Cerebellar nuclear complex (tissue), 1 donor: ENCODE measurements at places on chromosomes 3 and 15.

DNA sequence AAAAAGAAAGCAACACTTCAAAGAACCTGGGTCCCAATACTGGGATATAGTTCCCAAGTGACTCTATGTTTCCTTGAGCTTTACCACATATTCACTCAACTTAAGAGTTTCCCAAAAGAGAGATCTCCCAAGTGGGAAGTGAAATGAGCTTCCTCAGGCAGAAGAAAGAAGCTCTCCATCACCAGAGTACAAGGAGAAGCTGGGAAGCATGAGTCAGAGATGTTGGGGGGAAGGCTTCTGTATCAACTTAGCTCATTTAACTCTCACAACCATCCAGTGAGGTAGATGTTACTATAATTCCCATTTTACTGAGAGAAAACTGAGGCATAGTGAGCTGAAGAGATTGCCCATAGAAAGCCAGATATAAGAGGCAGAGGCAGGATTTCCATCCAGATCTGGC lies 47.0 kb upstream of the TRIM42 start:
- DNase-seq, result no peak

GRCh38 chr3:64645243-64645642 lies 42.6 kb downstream of the ADAMTS9 start:
- DNase-seq, result no peak

DNA sequence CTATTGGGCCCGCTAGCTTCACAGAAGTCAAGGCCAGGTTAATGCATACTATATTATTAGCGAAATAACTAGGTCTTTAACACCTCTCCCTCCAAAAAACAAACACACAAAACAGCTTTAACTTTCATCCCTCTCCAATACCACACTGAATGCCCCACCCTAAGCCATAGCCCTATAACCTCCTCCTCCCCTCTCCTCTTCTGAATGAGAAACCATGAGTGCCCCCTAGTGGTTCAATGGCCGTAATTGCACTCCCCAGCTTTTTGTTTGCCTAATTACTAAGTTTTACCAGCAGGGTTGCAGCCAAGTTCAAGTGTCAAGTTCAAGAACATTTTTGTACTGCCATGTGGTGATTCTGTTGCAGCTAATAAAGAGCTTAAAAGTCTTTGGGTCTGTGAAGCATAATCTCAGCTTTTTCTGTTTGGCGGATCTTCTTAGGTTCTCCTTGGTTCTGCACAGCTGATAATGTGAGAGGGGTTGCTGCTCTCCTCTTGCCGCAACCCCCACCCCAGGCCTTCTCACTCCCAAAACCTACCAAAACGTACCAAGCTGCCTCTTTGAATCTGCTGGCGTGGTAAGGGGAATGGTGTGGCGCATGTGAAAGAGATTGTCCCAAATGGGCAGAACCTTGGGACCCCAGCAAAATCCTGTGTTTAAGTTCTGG lies 57.9 kb downstream of the RPL22L1 start:
- no peak for DNase-seq

DNA sequence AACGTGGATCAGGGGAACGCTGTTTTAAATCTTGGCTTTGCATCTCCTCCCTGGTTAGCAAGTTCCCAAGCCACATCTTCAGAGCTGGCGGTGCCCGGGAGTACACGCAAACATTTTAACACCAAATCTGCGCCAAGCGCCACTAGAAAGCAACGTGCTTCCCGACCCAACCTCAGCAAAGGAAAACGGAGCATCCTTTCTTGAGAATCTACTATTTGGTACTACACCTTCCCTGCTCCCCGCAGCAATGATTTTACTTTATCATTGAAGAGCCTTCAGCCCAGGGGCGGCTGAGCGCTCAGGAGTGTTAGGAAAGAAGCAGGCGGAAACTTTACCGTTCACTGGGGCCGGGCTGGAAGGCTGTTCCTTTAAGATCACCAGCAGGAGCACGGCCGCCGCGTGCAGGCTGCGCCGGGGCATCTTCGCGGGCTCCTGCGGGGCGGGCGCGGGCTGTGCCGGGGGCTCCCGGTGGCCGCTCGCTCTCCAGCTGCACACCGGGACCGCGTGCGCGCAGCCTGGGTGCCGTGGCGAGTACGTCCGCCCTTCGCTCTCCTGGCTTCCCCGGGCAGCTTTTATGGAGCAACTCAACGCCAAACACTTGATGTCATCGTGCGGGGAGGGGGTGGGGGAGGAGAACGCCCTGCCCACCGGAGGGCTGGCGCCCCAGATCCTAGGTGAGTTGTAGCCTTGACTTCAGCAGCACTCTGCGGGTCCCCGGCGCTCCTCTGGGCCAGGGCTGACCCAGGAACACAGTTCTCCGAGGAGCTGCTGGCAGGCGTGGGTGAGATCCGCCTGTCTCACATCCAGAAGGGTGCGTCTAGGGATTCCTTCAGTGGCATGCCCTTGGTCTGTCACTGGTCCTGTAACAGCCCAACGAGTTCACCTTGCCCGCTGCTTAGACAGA lies at the start of gene CA12:
CA12 (minus strand) TSS at position 546 of the 904 bp plus-strand sequence; CDS start at position 420, 126 bp downstream.
- DNase-seq, result no peak

DNA sequence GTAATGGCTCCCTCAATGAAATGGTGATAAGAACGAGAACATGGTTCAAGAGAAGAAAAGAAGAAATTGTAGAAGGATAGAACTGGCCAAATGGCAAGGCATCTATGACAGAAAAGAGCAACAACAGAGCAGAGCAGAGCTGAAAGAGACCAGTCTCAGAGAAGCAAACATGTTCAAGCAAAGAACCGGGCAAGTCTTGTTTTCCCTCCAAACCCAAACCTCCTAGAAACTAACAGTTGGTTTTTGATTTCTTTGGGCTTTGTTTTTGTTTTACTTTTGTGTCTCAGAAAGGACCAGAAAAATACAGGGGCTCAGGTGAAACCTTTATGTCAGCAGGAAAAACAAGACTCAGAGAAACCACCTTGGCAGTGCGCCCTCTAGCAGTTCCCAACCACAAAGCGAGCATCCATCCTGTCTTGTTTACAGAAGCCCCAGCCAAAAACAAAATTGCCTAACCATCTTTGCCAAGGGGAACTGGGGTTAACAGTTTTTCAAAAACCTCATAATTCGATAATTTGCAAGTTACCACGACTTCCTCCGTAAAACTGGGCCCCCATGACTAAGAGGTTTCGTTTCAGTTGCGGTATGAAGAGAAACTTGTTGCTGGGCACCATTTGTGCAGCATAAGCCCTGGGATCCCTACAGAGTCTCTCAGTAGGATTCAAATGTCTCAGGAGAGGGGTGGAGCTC lies 159.2 kb upstream of the SLC24A5 start:
- DNase-seq, result no peak

DNA sequence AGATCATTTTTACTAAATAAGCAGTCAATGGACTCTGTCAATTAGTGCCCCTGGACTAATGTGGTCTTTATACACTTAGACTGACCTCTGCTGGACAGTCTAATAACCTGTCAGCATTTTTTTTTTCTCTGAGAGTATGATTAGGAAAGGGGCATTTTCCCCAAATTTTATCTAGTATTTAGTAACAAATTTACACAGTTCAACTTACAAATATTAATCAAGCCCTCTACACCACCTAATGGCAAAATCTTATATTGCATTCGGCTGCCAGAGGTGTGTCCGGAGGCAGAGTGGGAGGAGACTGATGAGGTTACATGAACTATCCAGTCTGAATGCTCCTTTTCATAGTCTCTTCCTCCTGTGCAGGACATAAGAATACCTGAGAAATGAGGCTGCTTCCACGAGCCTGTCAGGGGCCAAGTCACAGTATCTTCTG lies 36.0 kb upstream of the COLQ start:
- DNase-seq, result no peak

- no peak for DNase-seq
Observed at GRCh38 chr3:183212096-183212495, 41.0 kb upstream of the B3GNT5 start.

GRCh38 chr15:36778531-36778930 lies 199.1 kb downstream of the CDIN1 start:
- DNase-seq, result no peak

DNA sequence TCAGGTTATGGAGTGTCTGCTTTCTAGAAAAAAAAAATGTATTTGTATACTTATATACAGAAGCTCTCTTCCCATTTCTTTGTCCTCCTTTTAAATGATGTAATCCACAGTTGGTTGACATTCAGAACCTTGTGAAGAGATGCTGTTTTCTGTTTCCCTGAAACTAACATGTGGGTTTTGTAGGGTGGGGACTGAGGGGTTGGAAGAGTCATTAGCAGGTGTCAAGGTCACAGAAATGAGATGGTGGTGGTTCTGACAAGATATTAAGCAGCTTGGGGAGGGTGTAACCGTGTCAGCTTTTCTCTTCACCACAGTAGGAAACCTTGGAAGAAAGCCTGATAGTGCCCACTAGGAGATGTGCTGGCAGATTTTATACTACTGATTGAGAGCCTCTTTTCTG lies 2.4 kb downstream of the RASA2 start:
- no peak for DNase-seq

GRCh38 chr3:178718995-178719635 lies 182.9 kb downstream of the KCNMB2 start:
- no peak for DNase-seq

DNA sequence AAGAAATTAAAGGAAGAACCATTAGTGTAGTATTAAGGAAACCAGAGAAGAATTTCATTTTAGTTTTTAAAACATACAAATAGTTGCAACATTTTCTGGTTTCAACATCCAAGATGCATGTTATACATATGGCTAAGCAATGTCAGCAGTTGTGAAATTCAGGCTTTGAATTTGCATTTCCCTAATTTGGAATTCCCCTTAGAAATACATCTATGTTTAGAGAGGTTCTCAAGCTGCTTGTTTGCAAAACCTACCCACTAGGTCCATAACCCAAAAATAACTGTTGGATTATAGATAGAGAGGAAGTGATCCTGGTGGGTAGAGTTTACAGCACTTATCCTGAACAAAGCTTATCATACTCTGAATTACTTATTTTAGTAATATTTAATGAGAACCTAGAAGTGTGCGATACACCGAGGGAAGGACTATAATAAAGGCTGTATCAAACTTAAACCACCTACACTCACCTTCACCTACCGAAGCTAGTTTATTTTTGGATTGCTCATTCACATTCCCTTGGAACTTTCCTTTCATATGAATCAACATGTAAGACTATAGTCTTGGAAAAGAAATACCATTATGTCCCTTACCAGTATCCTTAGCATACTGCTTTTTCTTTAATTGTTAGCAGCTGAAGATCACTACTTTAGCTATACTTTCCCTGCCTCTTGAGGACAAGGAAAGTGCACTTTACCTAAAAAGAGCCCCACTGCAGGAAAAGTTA lies 60.6 kb downstream of the CHAC1 start:
- DNase-seq, result no peak

DNA sequence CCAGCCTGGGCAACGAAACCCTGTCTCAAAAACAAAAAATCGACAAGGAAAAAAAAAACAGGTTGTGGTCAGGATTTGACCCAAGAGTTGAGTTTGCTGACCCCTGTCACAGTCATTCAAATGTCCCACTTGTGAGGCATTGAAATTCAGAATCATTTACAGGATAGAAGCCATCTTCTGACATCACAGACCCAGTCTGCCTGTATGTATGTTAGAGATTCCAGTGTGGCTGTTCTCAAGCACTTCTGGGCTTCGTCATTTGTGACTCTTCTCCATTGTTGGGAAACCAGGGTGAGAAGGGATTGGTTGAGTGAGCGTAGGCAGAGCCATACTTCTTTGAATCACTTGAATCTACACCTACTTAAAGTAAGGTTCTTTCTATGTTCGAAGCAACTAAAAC lies 57.1 kb downstream of the LMLN start:
- no peak for DNase-seq

GRCh38 chr3:51704511-51704950 lies 2.3 kb upstream of the GRM2 start:
- no peak for DNase-seq

GRCh38 chr15:22951381-22952280 lies 28.5 kb downstream of the CYFIP1 start:
- DNase-seq, result no peak

DNA sequence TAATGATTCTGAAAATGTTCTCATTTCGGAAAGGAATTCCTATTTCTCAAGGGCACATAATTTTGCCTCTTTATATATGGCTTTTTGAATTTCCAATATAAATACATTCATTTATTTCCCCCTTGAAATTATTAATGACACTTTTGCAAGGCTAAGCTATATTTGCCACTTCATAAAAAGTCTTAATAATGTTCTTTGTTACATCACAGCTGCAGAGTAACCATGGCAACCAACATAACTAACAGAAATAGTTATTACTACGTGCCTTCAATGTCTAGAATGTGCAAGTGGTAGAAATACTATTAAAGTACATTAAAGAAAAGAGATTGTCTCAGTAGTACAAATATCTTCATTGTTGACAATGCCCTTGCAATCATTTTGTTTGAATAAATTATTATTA lies 471.8 kb downstream of the C3orf38 start:
- no peak for DNase-seq

GRCh38 chr3:69200384-69201068 lies 78.1 kb upstream of the LMOD3 start:
- no peak for DNase-seq

DNA sequence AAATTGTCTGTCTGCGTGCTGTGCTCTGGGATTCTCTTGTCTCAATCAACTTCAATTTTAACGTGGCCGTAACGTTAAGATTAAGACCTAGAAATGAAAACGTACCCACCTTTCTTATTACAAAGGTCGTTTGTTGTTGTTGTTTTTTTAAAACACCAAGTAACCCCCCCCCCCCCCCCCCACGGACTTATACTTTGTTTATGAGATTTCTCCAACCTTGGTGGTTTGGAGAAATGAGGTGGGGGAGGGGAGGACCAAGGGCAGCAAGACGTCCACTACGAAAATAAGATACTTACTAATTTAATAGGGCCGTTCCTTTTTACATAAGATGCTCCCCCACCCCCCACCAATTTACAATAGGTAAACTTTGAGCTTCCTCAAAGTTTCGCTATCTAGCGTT lies 244.4 kb upstream of the TOPAZ1 start:
- no peak for DNase-seq

GRCh38 chr15:85009435-85009834 lies 27.8 kb downstream of the PDE8A start:
- no peak for DNase-seq

- DNase-seq, result no peak
Observed at GRCh38 chr3:172151651-172152649, 112.6 kb downstream of the FNDC3B start.

GRCh38 chr15:58604455-58604923 lies 145.0 kb downstream of the ADAM10 start:
- no peak for DNase-seq

DNA sequence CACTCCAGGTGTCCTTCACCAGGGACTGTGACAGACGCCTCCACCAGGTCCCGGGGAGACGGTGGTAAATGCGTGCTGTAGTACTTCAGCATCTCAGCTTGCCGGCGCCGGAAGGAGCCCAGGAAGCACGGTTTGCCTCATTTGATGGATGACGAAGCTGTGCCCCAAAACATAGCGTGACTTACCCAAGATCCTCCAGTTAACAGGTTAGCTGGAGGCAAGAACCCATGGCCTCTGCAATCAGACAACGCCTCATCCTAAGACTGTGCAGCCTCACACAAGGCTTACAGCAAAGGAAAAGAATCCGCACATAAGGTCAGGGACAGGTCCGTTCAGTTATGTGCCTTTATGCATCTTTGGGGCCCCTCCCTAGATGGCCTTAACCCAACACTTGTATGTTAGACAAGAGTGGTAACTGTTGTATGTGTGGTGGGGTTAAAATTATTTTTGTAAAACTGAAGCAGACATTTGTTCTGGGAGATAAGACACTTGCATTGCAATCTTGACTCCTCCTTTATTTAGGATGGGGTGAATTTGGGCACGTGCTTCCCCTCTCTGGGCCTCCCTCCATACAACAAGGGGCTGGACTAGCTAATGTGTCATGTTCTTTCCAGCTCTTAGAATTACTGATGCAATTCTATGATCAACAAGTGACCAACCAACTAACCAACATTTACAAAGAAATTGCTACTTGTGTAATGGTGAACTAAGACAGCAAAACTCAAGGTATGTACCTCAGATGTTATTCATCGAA lies 39.4 kb downstream of the VGLL4 start:
- no peak for DNase-seq

- no peak for DNase-seq
Observed at GRCh38 chr15:36826948-36827347, 247.5 kb downstream of the CDIN1 start.
